ENCODE measurements at places on chromosomes 3 and 15.

GRCh38 chr3:4754180-4755086 lies 224.8 kb upstream of the BHLHE40 start:
- DNase-seq, result no peak

GRCh38 chr15:94704421-94704820 lies 473.1 kb downstream of the MCTP2 start:
- DNase-seq, result no peak

GRCh38 chr3:71753701-71754609 lies at the start of gene GPR27:
Gene GPR27, plus strand, starts transcription at chr3:71753855. Its CDS starts 195 bp downstream, at chr3:71754050.
- DNase-seq, result no peak

DNA sequence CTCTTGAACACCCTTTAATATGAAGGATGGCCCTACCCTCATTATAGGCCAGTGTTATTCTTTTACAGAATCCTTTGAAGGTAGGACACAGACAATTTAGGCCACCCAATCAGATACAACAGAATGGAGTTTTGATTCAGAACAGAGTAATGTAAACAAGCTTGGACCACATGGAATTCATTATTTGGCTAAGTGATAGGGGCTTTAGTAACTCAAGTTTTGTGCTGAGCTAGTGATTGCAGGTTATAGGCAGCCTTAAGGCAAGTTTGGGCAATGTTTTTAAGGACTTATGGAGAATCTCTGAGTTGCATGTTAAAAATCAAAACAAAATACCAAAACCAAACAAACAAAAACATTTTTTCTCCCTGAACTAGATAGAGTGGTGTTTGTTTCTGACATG lies 312.1 kb upstream of the ROBO1 start:
- DNase-seq, result no peak

DNA sequence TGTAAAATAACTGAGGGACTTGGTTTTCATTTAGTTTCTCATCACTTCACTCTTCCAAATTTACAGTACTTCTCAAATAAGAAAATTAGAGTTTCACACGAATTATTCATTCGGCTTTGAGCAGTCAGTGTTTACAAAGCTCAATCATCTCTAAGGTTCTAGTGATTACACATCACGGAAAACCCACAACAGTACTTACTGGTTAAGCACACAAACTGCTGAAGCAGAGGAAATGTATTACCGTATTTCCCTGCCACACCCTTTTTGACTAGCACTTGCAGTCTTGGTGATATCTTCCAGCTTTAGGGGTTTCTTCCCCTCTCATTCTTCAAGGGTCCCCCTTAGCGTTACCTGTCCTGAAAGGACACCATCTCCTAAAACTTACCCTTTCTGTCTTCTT lies 164.8 kb upstream of the CDIN1 start:
- DNase-seq, result no peak

DNA sequence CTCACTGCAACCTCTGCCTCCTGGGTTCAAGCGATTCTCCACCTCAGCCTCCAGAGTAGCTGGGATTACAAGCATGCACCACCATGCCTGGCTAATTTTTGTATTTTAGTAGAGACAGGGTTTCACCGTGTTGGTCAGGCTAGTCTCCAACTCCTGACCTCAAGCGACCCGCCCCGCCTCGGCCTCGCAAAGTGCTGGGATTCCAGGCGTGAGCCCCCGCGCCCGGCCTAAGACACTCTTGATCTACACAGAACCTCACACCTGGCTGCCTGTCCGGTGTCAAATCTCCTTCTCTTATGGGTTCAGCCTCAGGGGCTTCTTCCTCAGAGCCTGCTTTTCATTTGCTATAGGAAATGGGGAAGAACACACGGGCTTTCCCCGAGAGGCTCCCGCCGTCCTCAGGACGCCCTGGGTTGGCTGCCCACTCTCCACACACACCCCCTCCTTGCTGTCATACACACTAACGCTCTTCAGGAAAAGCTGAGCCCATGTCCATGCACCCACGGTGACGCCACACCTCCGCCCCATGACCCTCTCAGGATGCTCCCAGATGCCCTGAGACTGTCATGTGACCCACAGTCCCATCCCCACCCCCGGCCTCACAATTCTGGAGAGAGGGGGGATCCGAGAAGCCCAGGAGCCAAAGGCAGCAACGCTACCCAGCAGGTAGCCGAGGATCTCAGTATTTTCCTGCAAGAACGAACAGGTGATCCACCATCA lies 10.4 kb downstream of the TMEM44 start:
- DNase-seq, result no peak

GRCh38 chr3:50401978-50402595 lies 42.8 kb upstream of the TMEM115 start:
- no peak for DNase-seq

DNA sequence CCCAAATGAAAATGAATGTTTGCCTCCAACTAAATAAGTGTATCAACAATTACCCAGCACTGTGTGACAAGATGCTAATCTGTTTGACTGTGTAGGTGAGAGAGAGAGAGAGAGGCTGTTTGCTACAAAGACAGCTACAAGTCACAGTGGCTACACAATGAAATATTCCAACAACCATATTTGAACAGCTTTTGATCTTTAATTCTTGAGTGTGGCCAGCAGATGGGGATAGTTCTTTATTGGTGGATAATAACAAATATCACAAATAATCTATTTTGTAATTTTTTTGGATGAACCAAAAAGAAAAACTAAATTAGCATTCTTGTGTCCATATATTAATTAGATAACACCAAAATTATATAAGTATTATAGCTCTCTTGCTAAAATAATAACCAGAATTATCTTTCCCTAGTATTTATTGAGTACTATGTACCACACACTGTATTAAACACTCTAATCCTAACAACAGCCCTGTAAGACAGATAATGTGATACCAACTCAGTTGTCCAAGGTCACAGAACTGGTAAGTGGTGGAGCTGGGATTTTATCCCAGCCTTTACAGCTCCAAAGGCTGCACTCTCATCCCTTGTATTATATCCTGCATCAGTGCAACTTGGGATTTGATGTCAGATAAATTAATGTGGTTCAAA lies 61.9 kb upstream of the C3orf80 start:
- DNase-seq, result no peak

GRCh38 chr3:100868894-100869293 lies 124.3 kb downstream of the ABI3BP start:
- no peak for DNase-seq

GRCh38 chr3:170360916-170361315 lies 3.4 kb downstream of the SKIL start:
- DNase-seq, result no peak

- no peak for DNase-seq
These were observed 9.0 kb downstream of the GNB5 start for GRCh38 chr15:52181938-52182780.

DNA sequence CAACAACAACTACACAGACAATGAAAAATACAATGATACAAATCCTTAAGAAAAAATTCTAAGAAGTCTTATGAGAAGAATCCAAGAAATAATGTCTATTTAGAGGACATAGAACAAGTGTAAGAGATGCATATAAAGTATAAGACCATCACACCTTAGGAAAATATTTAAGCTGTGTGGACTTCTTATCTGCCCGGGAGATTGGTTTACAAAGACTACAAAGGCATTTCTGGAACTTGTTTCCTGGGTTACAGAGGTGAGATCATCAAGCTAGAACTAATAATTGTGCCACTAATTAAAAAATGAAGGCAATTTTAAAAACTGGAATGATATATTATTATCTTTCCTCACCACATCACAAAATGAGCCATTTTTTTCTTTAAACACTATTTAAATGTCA lies 507.1 kb downstream of the GRM7 start:
- no peak for DNase-seq

DNA sequence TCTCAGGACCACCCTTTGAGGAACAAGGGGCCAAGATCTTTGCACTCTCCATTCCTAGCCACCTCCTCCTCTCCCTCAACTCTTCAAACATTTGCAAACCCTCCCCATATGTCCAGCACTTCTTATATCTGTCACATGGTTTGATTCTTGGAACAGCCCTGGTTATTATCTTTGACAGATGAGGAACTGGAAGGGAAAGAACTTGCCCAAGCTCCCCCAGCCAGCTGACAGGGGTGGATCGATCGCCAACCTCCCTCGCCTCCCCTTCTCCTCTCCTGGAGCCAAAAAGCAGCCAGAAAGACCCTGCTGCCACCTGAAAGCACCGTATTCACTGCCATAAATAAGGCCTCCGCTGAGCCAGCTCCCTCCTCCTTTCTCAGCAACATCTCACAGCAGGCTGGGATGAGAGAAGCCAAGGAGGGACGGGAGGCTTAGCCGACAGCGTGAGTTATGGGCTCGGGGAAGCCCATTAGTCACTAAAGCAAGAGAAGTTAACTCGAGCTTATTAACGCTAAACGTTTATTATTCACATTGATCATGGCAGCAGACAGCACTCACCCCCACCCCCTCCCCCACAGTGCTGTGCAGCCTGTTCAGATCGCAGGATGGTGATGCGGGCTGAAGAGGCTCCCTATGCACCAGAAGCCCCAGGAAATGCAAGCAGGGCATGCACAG lies 22.2 kb upstream of the FGD5 start:
- no peak for DNase-seq

- no peak for DNase-seq
These were observed 108.3 kb downstream of the P3H2 start for GRCh38 chr3:190012314-190012782.

- DNase-seq, result no peak
These were observed 29.7 kb downstream of the LRCH3 start for GRCh38 chr3:197820550-197821335.

DNA sequence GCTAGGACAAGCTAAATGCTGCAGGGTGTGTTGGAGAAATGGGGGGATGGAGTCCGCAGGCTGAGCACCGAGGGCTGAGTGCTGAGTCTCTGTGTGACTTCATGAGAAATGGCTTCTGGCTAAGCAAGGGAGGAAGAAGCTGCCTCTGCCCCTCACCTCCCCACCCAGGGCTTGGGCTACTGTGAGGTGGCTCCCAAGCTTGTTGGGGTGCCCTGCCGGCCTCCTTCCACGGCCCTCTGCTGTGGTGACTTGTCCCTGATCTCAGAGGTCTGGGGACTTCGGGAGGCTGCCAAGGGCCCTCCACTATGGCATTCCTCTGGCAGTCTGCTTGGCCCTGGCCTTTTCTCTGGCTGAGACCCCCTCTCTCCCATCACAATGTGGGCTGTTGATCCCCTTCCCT lies 30.1 kb upstream of the RAD18 start:
- no peak for DNase-seq

GRCh38 chr15:52427804-52428203 lies 100.9 kb downstream of the MYO5A start:
- no peak for DNase-seq

DNA sequence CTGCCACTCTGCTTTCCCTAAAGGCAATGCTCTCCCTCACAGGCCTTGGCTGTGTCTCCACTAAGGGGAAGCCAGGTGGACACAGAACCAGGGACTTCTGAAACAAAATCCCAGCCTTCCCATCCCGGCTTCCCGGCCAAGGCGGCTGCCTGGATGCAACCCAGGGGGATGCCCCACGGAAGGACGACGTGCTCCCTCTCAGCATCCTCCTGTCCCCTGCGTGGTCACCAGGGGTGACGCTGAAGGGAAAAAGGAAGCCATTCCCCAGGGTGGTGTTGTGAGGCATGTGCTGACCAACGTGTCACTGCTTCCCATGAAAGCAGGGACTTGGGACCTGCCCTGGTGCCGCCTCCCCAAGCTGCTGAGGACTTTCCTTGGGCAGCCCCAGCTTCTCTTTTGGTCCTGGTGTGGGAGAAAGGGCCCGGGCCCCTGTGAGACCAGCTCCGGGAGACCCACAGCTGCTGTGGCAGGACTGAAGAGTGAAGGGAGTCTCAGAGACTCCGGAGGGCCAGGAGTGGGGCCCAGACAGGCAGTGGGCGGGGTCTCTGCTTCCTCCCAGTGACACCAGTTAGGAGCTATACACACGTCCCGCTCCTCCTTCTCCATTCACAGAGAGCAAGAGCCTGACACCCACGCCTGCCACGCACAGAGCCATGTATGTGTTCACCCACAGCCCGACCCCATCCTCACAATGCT lies 139.2 kb downstream of the NUP210 start:
- DNase-seq, result no peak

GRCh38 chr3:144229330-144229729 lies 257.7 kb downstream of the DIPK2A start:
- DNase-seq, result no peak

DNA sequence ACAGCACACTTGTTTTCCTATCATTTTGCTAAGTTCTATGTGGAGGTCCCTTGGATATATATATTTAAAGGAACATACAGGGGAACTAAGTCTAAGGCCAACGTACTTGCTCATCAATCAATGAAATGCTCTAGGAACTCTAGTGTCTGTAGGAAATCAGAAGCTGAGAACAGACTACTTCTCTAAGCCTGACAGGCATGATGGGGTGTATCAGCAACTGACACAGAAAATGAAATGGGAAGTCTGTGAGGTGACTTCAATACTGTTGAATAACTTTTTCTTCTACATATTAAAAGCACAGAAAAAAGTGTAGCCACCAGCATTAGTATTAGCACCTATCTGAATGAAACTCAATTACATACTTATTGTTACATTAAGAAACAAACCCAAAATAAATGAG lies 56.9 kb upstream of the CSPG5 start:
- DNase-seq, result no peak

DNA sequence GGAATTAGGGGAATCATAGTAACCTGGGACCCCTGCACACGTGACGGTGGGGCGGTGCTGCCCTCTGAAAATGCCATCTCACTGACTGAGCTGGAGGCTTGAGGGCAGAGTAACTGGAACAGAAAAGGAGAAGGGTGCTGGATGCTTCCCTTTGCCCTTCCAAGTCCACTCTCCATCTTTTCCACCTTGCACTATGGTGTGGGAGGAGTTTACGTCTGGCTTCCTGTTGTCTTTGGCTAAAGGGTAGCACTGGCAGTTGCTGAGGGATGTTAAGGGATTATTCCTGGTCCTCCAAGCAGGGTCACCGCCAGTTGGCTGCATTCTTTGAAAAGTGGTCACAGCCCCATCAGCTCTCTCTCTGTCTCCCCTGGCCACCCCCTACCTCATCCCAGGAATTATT lies 129.4 kb upstream of the SNTN start:
- DNase-seq, result no peak

- DNase-seq, result no peak
These were observed at the start of gene CRYGS for GRCh38 chr3:186544281-186544680. Gene CRYGS, minus strand, starts transcription at chr3:186544380. Its CDS starts 54 bp downstream, at chr3:186544326.

DNA sequence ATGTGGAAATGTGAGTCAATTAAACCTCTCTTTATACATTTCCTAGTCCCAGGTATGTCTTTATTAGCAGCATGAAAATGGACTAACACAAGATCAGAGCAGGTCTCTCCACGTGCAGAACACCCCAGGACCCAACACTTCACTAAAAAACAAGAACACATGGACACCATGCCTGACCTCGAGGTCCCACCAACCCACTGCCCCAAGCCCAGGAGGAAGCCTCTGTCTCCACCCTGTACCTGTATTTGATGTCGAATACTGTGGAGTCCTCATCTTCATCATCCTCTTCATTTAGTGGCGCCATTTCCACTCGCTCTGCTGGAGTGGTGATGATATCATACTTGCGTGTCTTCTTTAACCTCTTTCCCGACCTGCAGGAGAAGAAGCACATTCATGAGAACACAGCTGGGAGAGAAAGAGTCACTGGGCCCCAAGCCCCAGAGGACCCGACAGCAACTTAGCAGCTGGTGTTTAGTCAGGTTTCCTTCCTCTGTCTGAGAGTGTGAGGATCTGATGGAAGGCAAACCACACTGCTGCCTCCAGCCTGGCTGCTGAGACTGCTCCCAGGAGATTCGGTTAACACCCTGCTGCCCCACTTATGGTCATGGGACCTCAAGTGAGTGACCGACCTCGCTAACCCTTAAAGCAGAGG lies 25.5 kb downstream of the FAM174B start:
- DNase-seq, result no peak

- no peak for DNase-seq
These were observed 414.9 kb downstream of the RBMS3 start for GRCh38 chr3:29695643-29696198.

- DNase-seq, result no peak
These were observed 518.2 kb downstream of the CADM2 start for GRCh38 chr3:85476891-85477495.
